ENCODE measurements at places on chromosomes 2 and 18.

DNA sequence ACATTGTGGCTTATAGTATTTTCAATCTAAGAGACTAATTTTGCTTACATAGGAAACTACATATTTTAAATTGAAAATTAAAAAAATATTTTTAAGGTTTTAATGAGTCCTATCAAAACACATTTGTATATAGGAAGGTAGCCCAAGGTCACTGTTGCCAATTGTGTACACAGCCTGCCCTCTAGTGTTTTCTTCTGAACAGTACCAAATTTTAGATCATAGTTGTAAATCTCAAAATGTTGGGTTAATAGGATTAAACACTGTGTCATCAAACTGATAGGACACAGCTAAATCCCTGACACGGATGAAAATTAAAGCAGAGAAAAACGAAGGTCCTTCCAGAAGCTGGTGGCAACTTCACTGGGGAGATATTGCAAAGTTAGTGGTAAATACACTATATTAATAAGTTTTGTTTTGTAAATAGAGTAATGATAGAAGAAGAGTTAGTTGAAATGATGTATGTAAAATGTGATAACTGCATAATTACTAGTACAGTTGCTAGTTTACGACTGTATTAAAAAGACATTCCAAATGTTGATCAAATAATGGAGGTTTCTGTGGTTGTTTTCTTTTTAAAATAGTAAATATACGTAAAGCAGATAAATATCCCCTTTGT, 19.7 kb downstream of the CLUL1 start:
- no peak for DNase-seq

DNA sequence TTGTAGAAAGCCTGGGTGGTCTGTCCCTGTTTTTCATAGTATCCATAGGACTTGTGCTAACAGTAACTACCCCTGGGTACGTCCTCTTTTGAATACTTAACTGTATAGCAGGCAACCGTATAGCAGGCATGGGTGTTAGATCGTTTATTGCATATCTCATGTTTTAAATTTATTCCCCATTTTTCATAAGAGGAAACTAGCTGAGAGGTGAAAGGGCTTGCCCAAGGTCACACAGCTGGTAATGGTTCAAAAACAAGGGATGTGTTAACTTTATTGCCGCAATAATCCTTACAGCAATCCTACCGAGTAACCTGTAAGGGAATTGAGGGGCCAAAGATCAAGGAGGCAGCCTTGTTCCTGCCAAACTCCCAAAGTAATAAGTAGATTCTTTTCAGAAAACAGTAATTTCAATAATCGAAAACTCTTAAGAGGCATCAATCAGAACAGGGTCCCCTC, 990 bp upstream of the MGAT4A start:
- DNase-seq: no peak

DNA sequence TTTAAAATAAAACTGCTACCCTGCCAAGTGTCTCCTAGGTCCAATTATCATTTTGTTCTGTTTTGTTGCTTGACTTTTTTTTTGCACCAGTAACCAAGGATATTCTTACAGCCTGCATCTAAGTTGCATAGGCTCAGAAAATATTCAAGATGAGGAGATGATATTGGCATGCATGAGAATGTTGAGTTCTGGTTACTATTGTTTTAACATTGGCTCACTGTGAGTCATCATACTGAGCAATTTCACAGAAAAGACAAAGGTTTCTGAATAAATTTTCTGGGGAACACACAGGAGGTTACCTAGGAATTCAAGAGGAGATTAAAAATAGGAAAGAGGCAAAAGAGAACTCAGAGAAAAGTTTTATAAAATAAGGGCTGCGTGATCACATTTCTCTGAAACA, 84.8 kb upstream of the POU3F3 start:
- no peak for DNase-seq

GRCh38 chr2:19710230-19710629, 191.6 kb downstream of the TTC32 start:
- DNase-seq: no peak

DNA sequence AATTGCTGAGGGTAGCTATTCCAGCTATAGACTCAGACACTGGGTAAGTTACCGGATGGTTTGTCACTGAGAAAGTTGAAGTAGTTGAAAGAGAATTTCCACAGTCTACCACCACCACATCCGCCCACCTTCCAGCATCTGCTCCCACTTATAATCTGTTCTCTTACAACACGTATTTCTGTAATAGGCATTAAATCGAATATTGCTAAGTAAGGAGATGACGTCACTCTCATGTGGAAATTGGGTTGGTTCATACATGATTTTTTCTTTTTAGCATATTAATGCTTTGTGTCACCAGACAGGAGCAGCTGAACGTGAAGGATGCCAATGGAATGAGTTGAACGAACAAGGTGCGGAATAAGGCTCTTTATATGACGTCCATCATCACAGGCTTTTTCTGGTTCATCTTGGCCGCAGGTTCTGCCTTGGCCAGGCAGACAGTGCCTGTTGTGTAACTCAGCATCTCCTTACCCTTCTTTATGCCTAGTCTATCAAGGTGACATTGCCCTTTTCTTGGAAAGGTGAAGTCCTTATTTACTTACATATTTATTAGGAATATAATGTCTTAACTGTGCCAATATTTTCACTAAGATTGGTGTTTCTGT, 45.9 kb downstream of the THUMPD2 start:
- no peak for DNase-seq

GRCh38 chr2:16666449-16666801, 791 bp upstream of the CYRIA start:
- DNase-seq: no peak

DNA sequence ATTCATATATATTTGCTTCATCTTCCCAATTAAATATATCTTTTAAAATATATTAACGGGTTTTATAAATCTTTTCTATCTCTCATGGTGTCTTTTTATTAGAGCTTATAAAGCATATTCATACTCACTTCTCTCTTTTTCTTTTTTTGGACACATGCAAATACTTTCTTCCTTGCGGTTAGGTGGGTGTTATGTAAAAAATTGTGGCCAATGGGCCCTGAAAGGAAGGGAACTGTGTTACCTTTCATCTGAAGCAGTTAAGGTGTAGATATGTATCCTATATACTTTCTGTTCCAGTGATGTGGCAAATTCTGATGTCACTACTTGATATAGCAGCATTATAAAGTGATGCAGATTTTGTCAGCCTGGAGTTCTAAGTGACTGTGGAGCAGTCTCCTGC, 714.5 kb downstream of the PLCL1 start:
- DNase-seq: no peak

DNA sequence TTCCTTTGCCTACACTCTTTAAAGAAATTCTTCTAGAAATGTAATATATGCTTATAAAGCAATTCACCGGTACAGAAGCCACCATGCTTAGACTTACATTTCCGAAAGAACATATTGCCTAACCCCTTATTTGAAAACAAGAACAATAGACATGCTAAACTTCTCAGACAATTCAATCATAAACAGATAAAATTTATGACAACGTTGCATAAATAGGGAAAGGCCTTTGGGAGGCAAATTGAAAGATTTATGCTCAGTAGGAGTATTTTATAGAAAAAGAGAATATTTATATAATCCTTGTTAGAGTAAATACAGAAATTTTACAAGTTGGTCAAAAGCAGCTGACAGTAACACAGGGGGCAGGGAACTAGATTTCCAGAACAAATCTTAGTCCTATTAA, 16.2 kb upstream of the MEP1B start:
- no peak for DNase-seq

DNA sequence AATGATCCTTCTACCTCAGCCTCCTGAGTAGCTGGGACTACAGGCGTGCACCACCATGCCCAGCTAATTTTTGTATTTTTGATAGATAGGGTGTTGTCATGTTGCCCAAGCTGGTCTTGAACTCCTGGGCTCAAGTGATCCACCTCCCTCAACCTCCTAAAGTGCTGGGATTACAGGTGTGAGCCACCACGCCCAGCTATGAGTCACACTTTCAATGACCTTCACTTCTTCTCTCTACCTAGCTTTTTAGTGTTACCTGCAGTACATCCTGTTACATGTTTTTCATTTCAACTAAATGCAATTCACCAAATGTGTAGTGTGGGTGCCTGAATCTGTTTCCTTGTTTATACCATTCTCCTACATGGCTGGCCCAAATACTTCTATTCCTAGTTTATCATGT, 64.0 kb downstream of the SLC39A10 start:
- no peak for DNase-seq

DNA sequence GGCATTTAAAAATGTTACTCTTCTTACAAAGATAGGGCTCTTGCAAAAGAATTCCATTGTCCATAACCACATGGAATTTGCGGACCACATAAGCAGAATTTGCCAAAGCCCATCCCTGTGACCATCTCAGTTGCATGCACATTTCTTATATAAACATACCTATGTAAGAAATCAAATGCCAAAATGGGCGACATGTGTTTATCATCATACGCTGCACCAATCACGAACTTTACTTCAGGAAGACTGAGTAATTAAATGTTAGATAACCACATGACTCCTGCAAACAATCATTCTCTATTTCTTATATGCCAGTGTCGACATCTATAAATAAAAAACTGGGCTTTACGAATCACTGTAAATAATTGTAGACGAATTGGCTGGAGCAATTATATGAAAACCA, 186.1 kb upstream of the RBMS1 start:
- no peak for DNase-seq

Data from suprapubic skin (tissue), 4 donors.